ENCODE measurements at places on chromosomes 6 and 20. TPM values are rescaled to one million over a fixed set of nuclear protein-coding genes. Genes with fewer than 3 reads are reported as not detected.

DNA sequence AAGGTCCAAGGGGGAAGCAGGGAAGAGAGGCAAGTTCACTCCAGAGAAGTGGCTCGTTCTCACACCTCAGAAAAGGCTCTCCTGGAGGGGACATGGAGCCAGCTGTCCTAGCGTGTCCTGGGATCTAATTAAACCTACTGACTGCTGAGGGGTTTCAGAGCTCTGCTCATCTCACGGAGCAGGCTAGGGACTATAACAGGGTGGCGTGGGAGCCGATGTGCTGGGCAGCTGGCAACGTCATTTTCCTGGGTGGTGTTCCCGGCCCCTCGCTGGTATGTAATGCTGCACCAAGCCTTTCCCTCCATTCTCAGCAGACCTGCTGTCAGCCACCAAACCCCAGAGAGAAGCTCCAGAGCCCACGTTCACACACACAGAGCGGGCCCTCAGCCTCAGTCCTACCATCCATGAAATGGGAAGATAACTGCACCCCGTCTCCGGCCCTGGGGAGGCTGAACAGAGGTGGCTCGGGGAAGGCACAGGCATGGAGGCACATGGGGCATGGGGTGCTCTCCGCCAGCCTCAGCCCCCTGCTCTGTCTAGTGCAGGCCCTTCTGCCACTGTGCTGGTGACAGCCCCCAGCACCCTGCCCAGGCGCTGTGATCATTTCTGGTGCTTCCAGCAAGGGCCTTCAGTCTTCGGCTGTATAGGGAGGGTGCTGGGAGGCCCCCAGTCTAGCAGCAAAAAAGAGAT lies 1.9 kb downstream of the CST7 start:
- peaks cover 5% of the 10 kb centered on the region for H3K27me3 ChIP-seq
- no peaks in the 10 kb centered on the region for H3K4me1 ChIP-seq
- no peak overlapping the region for H3K4me3 ChIP-seq
- peak; percentile 56 for DNase-seq
- no peak overlapping the region for H3K27ac ChIP-seq

- no peaks in the 10 kb centered on the region for H3K36me3 ChIP-seq
- no peaks in the 10 kb centered on the region for H3K4me1 ChIP-seq
- DNase-seq = no peak
- no peaks in the 10 kb centered on the region for H3K27me3 ChIP-seq
- H3K27ac ChIP-seq = no peak overlapping the region
These were observed 30.3 kb downstream of the HACE1 start for GRCh38 chr6:104829183-104829958.

GRCh38 chr6:131970076-131970859 lies 19.1 kb upstream of the CCN2 start:
- H3K27ac ChIP-seq = no peak overlapping the region
- no peak for DNase-seq
- H3K4me3 ChIP-seq = no peak overlapping the region
- peaks cover 3% of the 10 kb centered on the region for H3K4me1 ChIP-seq

- no peaks in the 10 kb centered on the region for H3K4me1 ChIP-seq
- no peak overlapping the region for H3K4me3 ChIP-seq
- no peaks in the 10 kb centered on the region for H3K27me3 ChIP-seq
- DNase-seq = no peak
- H3K36me3 ChIP-seq = no peaks in the 10 kb centered on the region
These were observed 13.8 kb upstream of the TIAM2 start for GRCh38 chr6:154981079-154981870.

- peaks cover 20% of the 10 kb centered on the region for H3K27me3 ChIP-seq
- H3K36me3 ChIP-seq = no peaks in the 10 kb centered on the region
- H3K27ac ChIP-seq = no peak overlapping the region
- peak; percentile 38 for DNase-seq
- no peaks in the 10 kb centered on the region for H3K4me1 ChIP-seq
These were observed 88.8 kb downstream of the YTHDF1 start for GRCh38 chr20:63126876-63127699.

PCK1 gene
- total RNA-seq = 0.33 TPM

FAM162B gene
- 2.2 TPM for total RNA-seq
